ENCODE measurements at places on chromosomes 3 and 15. TPM values are rescaled to one million over a fixed set of nuclear protein-coding genes. Genes with fewer than 3 reads are reported as not detected.

NME9 gene
- total RNA-seq: 0.42 TPM

LMLN gene
- total RNA-seq: 3.6 TPM

CDV3 gene
- total RNA-seq: 109 TPM

ESYT3 gene
- total RNA-seq: 59.5 TPM

CHRD gene
- 4.6 TPM for total RNA-seq

UBE3A gene
- total RNA-seq: 67.4 TPM

NTRK3 gene
- 5.4 TPM for total RNA-seq

CLRN1 gene
- not detected for total RNA-seq

COL6A5 gene
- not detected for total RNA-seq

DNA sequence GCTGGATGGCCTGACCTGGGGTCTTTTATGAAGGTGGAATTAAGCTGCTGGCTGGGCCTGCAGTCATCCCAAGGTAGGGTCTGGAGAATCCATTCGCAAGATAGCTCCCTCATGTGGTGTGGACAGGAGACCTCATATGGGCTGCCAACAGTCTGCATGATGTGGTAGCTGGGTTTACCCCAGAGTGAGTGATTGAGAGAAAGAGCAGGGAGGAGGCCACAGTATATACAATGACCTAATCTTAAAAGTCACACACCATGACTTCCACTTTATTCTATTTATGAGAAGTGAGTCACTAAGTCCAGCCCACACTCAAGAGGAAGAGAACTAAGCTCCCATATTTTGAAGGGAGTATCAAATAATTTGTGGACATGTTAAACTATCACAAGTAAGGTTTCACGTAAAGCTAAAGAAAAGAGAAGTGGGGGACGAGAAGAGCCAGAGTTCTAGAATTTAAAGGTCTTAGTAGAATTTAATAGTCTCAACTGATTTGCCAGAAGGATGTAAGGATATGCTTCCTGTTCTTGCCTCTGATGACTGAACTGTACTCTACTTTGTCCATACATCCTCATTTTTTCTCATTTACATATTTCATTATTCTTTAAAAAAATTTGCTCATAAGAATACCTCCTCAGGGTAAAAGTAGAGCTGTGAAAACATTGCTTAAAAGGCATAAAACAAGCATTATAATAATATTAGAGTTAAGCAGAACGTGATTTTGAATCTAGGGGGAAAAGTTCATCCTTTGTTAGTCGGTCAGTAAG lies 184.4 kb downstream of the PEX5L start:
- DNase-seq: no peak

GRCh38 chr3:182052332-182052731 lies 340.6 kb downstream of the SOX2 start:
- no peak for DNase-seq

GRCh38 chr3:177574222-177574856 lies 377.1 kb upstream of the TBL1XR1 start:
- DNase-seq: no peak

GRCh38 chr3:194078045-194078821 lies 57.7 kb upstream of the HES1 start:
- DNase-seq: no peak

DNA sequence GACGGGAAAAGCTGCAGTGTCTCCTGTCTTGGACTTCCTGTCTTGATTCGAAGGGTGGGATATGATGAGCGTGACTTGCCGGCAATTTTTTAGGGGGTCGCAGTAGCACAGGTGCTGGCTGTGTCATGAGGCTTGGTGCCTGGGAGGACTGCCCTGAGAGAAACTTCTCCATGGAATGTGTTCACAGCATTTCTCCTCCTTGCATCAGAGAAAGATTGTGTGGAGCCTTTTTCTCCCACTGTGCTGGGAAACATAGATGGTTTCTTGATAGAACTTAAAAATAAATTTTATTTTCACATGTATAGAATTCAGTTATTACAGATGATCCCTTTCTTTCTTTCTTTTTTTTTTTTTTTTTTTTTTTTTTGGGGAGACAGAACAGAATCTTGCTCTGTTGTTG lies 121.4 kb downstream of the KLHL25 start:
- no peak for DNase-seq

GRCh38 chr3:99878005-99878404 lies 60.3 kb downstream of the CMSS1 start:
- no peak for DNase-seq

DNA sequence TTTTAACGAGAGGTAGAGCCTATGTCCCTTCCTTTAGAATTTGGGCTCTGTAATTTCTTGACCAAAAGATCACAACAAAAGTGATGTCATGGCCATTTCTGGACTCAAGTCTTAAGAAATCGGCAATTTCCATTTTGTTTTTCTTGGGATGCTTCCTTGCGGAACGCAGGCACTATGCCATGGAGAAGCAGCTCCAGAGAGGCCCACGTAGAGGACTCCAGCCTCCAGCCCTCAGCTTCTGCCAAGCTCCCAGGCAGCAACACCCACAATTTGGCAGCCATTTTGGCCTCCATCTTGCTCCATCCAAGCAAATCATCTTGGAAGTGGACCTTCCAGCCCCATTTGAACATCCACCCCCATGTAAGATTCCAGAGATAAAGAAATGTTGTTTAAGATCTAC lies 6.0 kb upstream of the GPD1L start:
- DNase-seq: peak; percentile 59

DNA sequence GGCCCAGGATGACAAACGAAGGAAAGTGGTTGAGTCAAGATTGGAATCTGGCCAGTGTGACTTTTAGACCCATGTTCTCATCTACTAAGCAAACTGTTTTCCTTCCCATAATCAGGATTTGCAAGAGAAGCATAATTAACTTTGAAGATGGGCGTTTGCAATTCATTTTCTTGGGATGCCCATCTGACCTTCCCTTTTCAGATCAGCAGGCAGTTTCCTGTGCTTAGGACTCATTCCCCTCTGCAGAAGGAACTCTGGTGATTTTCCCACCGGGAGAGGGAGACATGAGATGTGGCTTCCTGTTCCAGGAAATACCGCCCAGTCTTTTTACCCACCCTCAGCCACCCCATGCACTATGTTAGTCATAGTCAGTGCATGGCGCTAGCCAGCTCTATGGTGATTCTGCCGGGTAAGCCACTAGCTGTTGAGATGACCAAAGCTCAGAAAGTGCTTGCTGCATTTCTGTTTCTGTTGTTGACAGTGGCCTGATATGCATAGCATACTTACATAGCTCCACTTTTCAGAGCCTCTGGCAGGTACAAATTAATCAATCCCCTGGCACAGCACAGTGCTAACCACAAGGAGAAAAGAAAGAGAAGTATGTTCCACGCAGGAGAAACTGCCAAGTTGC lies 129.4 kb downstream of the VGLL4 start:
- DNase-seq: peak; percentile 90

DNA sequence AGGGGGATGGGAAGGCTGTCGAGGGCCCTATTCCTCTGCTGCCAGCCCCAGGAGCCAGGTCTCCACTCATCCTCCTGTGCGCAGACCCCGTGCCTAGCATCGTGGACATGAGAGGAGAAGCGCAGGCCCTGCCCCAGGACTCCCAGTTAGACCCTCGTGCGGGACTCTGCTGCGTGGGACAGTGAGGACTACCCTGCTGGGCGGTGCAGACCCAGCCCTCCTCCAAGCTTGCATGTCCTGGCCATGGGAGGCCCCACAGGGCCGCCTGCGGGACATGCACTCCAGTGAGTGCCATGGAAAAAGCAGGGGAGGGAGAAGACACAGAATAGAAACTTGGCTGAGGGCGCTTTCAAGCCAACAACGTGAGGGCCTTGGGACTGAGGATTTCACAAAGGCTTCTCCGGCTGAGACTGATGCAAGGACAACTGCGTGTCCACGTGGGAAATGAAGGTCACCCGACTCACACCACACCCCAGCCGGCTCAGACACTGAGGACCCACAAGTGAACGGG lies 62.6 kb upstream of the IQSEC1 start:
- peak; percentile 78 for DNase-seq

GRCh38 chr3:47802734-47803479 lies at the start of gene DHX30:
Gene DHX30, plus strand, starts transcription at chr3:47803138. Its CDS starts 7,546 bp downstream, at chr3:47810684.
- peak; percentile 76 for DNase-seq

DNA sequence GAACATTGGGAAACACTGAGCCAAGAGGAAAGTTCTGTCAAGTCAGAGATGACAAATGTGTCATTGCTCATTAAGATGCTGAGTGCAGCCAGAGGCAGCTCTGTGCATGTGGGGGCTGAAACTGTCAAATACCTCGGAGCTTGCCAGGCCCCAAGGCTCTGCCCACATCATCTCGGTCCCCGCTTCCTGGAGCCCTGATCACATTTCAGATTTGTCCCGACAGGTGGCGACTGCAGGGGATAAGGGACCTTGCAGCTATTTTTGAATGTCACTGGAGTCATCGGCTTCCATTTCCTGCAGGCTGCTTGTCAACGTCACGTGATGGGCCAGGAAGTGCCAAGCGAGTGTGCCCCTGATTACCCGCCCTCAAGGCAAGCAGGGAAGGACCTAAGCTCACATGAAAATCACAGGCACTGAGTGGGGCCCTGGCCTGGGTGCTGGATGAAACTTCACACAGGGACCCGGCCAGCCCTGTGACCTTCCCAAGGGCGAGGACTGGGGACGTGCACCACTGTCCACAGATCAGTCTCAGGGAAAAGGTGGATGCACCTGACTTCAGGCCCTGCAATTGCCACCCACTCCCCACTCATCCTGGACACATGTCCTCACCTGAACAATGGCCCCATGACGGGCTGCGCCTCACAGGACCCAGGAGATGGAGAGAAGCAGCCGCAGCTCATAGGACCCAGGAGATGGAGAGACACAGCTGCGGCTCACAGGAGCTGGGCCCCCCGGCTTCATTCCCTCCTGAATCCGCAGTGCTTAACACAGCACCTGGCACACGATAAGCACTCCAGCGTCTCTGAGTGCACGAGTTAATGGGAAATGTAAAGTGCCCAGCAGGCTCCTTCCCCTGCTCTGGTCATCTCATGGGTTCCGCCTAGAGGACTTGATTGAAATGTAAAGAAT lies 73.4 kb downstream of the NUP210 start:
- DNase-seq: peak; percentile 20

DNA sequence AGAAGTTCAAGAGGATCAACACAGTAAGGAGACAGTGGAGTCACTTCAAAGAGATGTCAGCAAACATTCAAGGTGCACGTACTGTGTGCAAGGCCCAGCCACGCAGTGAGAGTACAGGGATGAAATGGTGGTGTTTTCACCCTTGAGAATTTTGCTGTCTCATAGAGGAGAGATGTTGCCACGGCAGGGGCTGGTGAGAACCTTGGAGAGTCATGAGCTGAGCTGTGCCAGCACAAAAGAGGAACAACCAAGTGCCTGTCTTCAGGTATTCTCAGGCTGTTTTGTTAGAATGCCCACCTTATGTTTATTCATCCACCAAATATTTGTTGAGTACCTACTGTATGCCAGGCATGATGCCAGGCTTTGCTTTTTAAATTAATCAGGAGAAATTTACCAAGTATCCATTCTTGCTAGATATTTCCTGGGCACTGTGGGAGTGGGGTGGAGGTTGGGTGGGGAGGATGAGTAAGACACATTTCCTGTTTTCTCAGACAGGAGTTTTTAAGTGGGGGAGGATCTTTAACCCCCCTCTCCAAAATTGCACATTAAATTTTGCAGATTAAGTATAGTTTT lies 72.6 kb downstream of the SLC6A11 start:
- no peak for DNase-seq

DNA sequence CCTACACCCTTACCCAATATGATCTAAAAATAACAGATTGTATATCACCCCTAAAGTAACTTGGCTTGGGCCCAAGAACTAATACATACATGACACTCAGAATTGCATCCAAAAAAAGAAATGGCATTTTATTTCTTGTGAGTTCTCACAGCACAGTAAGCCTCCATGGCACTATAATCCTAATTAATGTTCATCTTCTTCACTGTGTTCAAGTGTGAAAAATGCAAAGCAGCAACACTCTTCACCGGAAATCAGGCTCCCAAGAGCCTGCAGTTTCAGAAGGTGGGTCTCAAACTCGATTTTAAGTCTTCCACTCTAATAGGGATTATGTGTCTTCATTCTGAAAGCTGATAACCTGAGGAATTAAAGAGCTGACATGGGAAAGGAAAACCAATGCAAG lies 142.8 kb upstream of the TSC22D2 start:
- DNase-seq: no peak

DNA sequence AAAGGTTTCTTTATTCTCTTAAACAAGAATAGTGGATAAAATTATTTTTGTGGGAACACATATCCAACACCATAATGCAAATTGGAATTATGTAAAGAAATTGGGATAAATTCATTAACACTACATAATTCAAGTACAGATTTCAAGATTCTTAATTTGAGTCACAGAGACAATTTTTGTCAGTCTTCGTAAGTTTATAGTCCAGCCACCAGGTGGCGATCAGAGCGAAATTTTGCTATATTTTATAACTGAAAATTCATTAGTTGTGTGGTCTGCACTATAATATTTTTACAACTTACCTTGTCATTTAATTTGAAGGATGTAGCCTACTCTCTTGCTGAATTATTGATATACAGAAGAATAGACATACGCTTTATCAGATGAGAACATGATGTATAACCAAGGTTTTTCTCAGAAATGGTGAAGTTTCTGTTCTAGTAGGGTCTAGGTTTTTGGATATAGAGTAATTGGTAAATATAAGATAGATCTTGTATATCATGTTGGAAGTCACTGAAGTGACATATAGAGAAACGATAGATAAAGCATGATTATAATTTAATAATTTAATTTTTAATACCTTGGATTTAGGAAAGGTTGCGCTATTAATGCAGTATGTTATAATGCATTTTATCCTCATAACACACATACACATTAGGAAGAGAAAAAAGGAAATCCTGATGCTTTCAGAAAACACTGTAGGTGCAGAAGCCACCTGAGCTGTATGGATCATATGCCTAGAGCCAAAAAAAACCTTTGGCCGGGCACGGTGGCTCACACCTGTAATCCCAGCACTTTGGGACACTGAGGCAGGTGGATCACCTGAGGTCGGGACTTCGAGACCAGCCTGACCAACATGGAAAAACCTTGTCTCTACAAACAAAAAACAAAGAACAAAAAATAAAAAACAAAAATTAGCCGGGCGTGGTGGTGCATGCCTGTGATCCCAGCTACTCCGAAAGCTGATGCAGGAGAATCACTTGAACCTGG lies 31.7 kb downstream of the PLSCR4 start:
- DNase-seq: no peak

- no peak for DNase-seq
Measured at GRCh38 chr3:67383379-67383778, 271.0 kb downstream of the SUCLG2 start.

GRCh38 chr3:45209526-45209925 lies 16.6 kb downstream of the TMEM158 start:
- DNase-seq: no peak

DNA sequence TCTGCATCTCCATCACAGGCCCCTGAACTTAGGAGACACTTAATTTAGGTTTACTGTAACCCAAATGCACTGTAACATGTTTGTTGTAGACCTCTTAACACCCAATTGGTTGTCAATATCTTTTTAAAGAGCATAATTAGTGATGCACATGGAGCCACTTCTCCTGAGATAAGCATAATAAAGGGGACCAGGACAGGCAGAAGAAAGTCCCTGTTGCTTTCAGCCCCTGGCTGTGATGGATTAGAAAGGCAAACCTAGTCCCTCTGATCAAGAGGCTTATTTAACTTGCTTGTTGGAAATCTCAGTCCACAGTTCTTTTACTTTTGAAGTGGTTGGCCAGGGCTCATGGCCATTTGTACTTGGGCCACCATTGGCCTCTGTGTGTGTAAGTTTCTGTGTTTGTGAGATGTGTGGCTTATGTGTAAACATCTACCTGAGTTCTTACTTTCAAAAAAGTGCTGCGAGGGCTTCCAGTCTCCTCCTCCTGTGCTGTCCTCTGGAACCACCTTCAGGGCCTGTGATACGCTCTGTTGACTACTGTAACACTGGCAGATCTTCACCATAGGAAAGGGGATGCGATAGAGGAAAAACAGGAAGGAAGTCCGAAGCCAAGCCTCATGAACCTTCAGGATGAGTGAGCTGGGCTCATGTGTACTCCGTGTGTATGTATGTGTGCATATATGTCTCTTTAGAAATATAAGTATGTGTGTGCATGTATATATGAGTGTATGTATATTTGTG lies 136.2 kb downstream of the EPHB1 start:
- no peak for DNase-seq

Data from lower leg skin (tissue), 4 donors.